ENCODE measurements at places on chromosomes 3 and 15.

GRCh38 chr3:169678122-169678521 lies 14.6 kb upstream of the MECOM start:
- DNase-seq, result no peak

- no peak for DNase-seq
Measured at GRCh38 chr3:54376939-54377578, 254.7 kb downstream of the CACNA2D3 start.

DNA sequence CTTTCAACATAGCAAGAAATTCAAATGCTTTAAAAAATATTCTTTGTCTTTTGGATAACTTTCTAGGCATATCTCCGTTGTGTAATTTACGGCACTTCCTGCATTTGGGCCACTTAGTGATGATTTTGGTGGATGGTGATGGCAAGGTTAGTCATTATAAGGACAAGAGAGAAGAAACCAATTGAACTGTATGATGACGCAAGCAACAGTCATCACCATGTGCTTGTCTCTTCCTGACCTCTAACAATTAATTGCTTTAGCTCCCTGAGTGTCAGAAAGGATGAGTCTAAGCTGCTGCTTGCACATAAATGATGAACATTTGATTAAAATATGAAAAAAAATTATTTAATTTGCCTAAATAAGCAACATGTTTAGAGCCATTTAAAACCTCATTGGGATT lies 11.3 kb upstream of the P2RY12 start:
- DNase-seq, result no peak

DNA sequence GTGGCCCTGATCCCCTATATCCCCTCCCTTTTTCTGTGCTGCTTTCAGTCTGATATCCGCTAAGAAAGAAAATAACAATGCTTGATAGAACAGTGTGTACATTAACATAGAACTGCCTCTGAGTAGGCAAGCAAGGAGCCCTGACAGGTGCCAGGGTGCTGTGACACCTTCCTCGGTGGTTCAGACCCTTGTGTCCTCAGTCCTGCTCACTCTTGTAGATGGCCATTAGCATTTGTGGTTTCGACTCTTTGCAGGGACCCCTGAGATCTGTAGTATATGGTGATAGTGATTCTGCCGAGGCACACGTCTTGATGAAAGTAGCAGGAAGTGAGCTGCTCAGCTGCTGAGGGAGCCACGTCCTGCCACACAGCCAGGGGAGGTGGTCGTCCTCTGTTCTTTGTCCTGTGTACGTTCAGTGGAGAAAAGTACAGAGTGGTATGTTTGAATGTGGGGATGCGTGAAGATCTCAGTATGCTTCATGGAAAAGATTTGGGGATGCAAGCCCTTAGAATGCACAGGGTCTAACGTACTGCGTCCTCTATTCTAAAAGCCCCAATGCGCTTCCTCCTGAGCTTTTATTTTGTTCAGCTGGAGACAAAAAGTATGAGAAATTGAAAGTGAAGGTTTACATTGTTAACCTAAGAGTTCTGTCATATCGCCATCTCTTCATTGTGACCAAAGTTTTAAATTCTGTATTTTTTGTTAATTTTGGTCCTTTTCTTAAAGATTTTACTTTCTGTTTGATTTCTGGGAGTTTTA lies 35.4 kb downstream of the PXYLP1 start:
- no peak for DNase-seq

DNA sequence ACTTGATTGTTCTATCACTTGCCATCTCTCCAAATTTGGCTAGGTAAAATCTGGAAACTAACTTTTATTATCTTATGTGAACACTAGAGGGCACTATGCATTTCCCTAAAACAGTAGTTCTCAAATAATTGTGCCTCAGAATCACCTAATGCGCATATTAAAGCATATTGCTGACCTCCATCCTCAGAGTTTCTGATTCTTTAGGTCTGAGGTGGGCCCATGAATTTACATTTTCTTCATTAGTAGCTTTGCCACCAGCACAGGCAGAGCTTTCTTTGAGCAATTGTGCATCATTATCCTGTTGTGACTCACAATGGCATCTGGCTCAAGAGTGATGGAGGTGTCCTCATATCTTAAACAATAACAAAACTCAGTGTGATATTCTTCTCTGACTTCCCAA lies 17.5 kb upstream of the BCHE start:
- no peak for DNase-seq

GRCh38 chr3:11776346-11776745 lies 70.3 kb downstream of the TAMM41 start:
- DNase-seq, result no peak
